ENCODE measurements at places on chromosomes 16 and 17. TPM values are rescaled to one million over a fixed set of nuclear protein-coding genes. Genes with fewer than 3 reads are reported as not detected.
A peak's percentile ranks its signal among the peaks of the same experiment; 100 is the strongest.

TOM1L1 gene
- total RNA-seq, result 54.6 TPM

- no peak for DNase-seq
These were observed 23.4 kb downstream of the AXIN2 start for GRCh38 chr17:65537845-65538674.

DNA sequence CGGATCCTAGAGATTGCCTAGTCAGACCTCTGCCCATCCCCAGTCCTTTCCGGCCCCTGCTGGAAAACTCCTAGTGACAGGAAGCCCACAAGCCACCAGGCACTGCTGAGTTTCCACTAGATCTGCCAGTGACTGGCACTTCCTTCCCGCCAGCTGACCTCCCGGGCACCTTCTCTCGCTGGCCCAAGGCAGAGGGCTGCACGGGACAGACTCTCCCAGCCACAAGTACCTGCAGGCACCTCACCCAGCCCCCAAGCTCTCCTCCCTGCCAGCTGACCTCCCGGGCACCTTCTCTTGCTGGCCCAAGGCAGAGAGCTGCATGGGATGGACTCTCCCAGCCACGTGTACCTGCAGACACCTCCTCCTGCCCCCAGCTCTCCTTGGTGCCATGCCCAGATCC, 66.3 kb upstream of the DOC2B start:
- DNase-seq, result peak; percentile 41
- no peaks in the 10 kb centered on the region for H3K27me3 ChIP-seq
- H3K36me3 ChIP-seq, result no peaks in the 10 kb centered on the region
- H3K4me3 ChIP-seq, result no peak overlapping the region
- no peak overlapping the region for H3K27ac ChIP-seq

DNA sequence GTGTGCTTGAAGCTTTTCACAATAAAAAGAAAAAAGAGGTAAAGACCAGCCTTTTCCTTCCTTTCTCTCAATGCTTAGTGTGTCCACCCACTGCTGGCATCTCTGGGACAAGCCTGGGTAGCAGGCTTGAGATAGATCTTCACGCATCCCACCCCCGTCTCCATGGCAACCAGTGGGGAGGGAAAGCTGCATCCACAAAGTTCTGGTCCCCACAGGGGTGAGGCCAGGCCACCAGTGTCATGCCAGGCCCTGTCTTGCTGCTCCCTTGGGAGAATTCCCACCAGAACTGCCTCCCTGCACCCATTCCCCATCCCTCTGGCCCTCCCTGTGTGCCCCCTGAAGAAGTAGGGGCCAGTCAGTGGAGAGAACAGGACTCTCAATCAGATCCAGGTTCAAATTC, 259.9 kb downstream of the MRTFB start:
- peaks cover 10% of the 10 kb centered on the region for H3K4me1 ChIP-seq

ERN2 gene
- total RNA-seq, result 0.98 TPM

- peaks cover 19% of the 10 kb centered on the region for H3K4me1 ChIP-seq
- peak overlapping the region; percentile 85 for H3K4me3 ChIP-seq
- H3K27ac ChIP-seq, result no peak overlapping the region
- peaks cover 17% of the 10 kb centered on the region for H3K36me3 ChIP-seq
- no peaks in the 10 kb centered on the region for H3K27me3 ChIP-seq
These were observed 1.6 kb downstream of the PSMB10 start for GRCh38 chr16:67935101-67935401.

DNA sequence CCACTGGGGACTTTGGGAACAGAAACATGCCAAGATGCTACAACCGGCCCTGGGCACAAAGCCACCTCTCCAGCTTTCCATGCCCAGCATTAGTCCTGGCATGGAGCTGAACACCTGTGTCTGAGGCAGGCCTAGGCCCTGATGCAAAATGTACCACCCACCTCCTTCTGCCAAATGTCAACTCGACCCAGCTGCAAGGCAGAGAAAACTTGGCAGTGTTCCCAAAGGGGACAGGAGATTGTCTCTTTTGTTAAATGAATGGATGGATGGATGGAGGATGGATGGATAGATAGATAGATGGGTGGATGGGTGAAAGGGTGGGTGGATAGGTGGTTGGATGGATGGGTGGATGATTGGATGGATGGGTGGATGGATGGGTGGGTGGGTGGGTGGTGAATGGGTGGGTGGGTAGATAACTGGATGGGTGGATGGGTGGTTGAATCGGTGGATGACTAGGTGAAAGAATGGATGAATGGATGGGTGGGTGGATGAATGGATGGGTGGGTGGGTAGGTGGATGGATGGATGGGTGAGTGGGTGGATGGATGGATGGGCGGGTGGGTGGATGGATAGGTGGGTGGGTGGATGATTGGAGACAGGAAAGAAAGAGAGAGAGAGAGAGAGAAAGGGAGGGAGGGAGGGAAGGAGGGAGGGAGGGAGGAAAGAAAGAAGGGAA, 73.4 kb upstream of the TNRC6C start:
- H3K4me1 ChIP-seq, result peaks cover 57% of the 10 kb centered on the region
- H3K4me3 ChIP-seq, result no peak overlapping the region
- H3K36me3 ChIP-seq, result no peaks in the 10 kb centered on the region
- no peak for DNase-seq

EVPLL gene
- total RNA-seq, result 7.8 TPM

DNA sequence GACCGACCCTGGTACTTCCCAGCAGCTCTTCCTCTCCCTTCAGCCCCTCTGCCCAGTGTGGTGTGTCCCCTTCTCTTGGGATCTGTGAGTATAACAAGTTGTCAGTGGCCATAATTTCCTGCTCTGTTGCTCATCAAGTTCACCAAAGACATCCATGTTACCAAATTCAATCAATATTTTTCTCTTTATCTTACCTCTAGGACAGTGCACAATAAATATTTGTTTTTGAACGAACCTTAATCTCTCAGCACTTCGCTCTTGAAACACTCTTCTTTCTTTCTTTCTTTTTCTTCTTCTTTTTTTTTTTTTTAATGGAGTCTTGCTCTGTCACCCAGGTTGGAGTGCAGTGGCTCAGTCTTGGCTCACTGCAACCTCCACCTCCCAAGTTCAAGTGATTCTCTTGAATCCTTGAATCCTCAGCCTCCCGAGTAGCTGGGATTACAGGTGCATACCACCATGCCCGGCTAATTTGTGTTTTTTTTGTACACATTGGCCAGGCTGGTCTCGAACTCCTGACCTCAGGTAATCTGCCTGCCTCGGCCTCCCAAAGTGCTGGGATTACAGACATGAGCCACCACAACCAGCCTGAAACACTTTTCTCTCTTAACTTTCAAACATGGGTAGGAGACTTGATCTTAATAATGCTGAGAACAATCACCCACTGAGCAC, 2.7 kb upstream of the UMOD start:
- H3K4me3 ChIP-seq, result no peak overlapping the region
- no peak overlapping the region for H3K27ac ChIP-seq

- DNase-seq, result no peak
- H3K4me3 ChIP-seq, result no peak overlapping the region
- H3K36me3 ChIP-seq, result no peaks in the 10 kb centered on the region
- H3K27ac ChIP-seq, result no peak overlapping the region
- no peaks in the 10 kb centered on the region for H3K27me3 ChIP-seq
- no peaks in the 10 kb centered on the region for H3K4me1 ChIP-seq
These were observed 378.9 kb downstream of the PMP22 start for GRCh38 chr17:14886200-14886739.

DNA sequence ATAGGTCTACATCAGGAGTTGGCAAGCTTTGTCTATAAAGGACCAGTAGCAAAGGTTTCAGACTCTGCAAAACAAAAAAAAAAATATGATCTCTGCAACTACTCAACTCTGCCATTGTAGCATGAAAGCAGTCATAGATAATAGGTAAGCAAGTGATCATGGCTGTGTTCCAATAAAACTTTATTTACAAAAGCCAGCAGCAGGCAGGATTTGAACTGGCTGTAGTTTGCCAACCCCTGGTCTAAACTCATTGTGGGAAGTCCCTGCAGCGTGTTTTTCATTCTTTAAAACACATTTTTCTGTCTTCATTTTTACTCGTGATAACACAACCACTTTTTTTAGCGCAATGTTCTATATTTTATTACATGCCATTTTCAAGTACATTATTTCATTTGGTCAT, 127.5 kb upstream of the COX10 start:
- no peaks in the 10 kb centered on the region for H3K4me1 ChIP-seq
- no peak overlapping the region for H3K27ac ChIP-seq
- H3K36me3 ChIP-seq, result no peaks in the 10 kb centered on the region
- H3K4me3 ChIP-seq, result no peak overlapping the region

DNA sequence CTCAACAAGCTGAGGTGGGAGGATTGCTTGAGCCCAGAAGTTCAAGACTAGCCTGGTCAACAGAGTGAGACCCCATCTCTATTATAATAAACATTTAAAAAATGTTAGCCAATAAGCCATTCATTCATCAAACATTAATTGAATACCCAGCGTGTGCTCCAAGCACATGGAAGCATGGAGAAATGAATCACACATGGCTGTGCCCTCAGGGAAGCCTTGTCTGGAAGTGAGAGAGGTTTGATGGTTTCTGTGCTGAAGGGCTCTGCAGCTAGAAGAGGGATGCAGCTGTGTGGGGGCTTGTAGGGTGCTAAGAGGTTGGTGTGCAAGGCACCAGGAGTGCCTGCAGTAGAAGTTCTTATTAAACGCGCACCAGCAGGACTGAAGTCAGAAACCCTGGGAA, 11.2 kb downstream of the CYB5D2 start:
- no peak overlapping the region for H3K4me3 ChIP-seq
- H3K27ac ChIP-seq, result no peak overlapping the region
- H3K4me1 ChIP-seq, result no peaks in the 10 kb centered on the region
- peaks cover 80% of the 10 kb centered on the region for H3K36me3 ChIP-seq
- no peaks in the 10 kb centered on the region for H3K27me3 ChIP-seq
- no peak for DNase-seq

DNA sequence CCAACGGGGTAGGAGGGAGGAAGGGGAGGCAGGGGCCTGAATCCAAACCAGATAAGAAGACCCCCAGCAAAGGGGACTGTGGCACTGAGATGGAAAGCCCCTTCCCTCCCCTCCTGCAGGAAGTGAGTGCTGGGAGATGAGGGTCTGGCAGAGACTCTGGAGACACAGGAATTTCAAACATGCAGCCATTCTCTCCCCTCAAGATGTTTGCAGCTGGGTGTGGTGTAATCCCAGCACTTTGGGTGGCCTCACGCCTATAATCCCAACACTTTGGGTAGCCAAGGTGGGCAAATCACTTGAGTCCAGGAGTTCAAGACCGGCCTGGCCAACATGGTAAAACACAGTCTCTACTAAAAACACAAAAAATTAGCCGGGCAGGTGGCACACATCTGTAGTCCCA, 33.9 kb upstream of the FAAP100 start:
- H3K27me3 ChIP-seq, result no peaks in the 10 kb centered on the region
- no peak for DNase-seq
- H3K4me1 ChIP-seq, result no peaks in the 10 kb centered on the region
- H3K36me3 ChIP-seq, result peaks cover 90% of the 10 kb centered on the region
- no peak overlapping the region for H3K4me3 ChIP-seq

- DNase-seq, result no peak
- H3K36me3 ChIP-seq, result peaks cover 88% of the 10 kb centered on the region
- no peaks in the 10 kb centered on the region for H3K27me3 ChIP-seq
- H3K4me3 ChIP-seq, result no peak overlapping the region
- H3K27ac ChIP-seq, result no peak overlapping the region
These were observed 22.9 kb downstream of the ACSF3 start for GRCh38 chr16:89116341-89117226.

- H3K27me3 ChIP-seq, result no peaks in the 10 kb centered on the region
- no peaks in the 10 kb centered on the region for H3K36me3 ChIP-seq
These were observed 2.0 kb upstream of the TOP2A start for GRCh38 chr17:40419559-40420331.

DNA sequence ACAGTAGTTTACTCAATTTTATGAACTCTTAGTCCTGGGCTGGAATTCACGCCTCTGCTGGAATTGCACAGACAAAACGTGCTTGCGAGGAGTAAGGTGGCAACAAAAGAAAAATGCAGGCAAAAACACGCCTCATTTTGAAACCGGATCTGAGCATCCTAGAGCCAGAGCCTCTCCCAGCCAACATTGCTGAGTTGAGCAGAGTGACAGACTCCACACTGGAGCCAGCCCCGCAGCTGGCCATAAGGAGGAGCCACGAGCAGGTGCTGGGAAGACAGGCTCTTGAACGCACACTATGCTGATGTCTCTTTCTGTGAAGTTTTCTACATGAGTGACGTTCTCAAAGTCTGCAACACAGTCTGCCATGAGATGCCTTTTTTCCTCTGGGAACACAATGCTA, 14.6 kb upstream of the HSBP1 start:
- no peak overlapping the region for H3K4me3 ChIP-seq
- no peak overlapping the region for H3K27ac ChIP-seq
- H3K36me3 ChIP-seq, result no peaks in the 10 kb centered on the region
- DNase-seq, result no peak
- H3K4me1 ChIP-seq, result no peaks in the 10 kb centered on the region

- H3K4me3 ChIP-seq, result no peak overlapping the region
- peaks cover 8% of the 10 kb centered on the region for H3K27me3 ChIP-seq
- no peak overlapping the region for H3K27ac ChIP-seq
- H3K36me3 ChIP-seq, result no peaks in the 10 kb centered on the region
These were observed 21.2 kb upstream of the MON1B start for GRCh38 chr16:77169650-77170236.

- no peaks in the 10 kb centered on the region for H3K27me3 ChIP-seq
- no peak overlapping the region for H3K4me3 ChIP-seq
- no peak overlapping the region for H3K27ac ChIP-seq
- no peaks in the 10 kb centered on the region for H3K36me3 ChIP-seq
These were observed 96.4 kb upstream of the SHISA6 start for GRCh38 chr17:11144358-11145233.

CCL8 gene
- 0.64 TPM for total RNA-seq

NT5C gene
- total RNA-seq, result 86.7 TPM

SLC25A10 gene
- total RNA-seq, result 18.3 TPM

DNA sequence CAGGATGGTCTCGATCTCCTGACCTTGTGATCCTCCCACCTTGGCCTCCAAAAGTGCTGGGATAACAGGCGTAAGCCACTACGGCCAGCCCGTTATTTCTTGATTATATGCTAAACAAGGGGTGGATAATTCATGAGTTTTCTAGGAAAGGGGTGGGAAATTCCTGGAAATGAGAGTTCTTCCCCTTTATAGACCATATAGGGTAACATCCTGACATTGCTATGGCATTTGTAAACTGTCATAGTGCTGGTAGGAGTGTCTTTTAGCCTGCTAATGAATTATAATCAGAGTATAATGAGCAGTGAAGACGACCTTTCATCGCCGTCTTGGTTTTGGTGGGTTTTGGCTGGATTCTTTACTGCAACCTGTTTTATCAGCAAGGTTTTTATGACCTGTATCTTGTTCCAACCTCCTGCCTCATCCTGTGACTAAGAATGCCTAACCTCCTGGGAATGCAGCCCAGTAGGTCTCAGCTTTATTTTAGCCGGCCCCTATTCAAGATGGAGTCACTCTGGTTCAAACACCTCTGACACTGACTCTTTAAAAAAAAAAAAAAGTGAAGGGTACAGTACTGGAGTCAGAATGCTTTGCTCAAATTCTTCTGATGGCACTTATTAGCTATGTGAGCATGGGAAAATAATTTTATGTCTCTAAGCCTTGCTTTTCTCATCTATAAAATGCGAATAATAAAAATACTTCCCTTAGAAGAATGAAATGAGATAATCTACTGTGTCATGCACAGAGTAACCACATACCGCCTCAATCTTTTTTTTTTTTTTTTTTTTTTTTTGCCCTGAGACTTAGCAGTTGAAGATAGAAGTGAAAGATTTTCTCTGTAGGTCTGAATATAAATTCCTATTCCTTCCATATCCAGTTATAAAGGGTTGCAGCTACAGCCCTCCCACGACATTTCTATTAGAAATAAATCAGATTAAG, 5.1 kb upstream of the CALCOCO2 start:
- peaks cover 3% of the 10 kb centered on the region for H3K4me1 ChIP-seq
- no peaks in the 10 kb centered on the region for H3K36me3 ChIP-seq
- no peak overlapping the region for H3K27ac ChIP-seq
- no peaks in the 10 kb centered on the region for H3K27me3 ChIP-seq
- DNase-seq, result no peak

MYH13 gene
- not detected for total RNA-seq

MFAP4 gene
- 27.8 TPM for total RNA-seq

- peaks cover 36% of the 10 kb centered on the region for H3K4me1 ChIP-seq
- H3K4me3 ChIP-seq, result no peak overlapping the region
- peaks cover 34% of the 10 kb centered on the region for H3K36me3 ChIP-seq
- no peak overlapping the region for H3K27ac ChIP-seq
These were observed 2.4 kb downstream of the BRICD5 start for GRCh38 chr16:2208308-2208707.

SDR42E2 gene
- not detected for total RNA-seq
